ENCODE measurements at places on chromosomes 1 and 21.

DNA sequence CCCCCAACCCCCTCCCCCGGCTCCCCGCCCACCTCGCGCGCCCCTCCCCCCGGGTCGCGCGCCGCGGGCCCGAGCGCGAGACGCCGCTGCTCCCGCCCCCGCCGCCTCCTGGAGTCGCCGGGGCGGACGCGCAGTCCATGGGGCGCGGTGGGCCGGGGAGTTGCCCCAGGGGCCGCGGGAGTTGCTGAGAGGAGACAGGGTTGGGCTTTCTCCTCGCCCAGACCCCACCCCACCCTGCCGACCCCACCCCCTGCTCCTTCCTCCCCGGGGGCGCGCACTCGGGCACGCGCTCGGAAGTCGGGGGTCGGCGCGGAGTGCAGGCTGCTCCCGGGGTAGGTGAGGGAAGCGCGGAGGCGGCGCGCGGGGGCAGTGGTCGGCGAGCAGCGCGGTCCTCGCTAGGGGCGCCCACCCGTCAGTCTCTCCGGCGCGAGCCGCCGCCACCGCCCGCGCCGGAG lies at the start of gene LAMC1:
Gene LAMC1, plus strand, starts transcription at position 275 of the 455 bp plus-strand sequence. CDS start 297 bp downstream, outside the sequence.
- peak; percentile 62 for DNase-seq

GRCh38 chr1:119007339-119007669 lies 19.2 kb upstream of the TBX15 start:
- no peak for DNase-seq

- peak; percentile 50 for DNase-seq
Observed at GRCh38 chr1:108570128-108570527, 10.2 kb downstream of the EEIG2 start.

DNA sequence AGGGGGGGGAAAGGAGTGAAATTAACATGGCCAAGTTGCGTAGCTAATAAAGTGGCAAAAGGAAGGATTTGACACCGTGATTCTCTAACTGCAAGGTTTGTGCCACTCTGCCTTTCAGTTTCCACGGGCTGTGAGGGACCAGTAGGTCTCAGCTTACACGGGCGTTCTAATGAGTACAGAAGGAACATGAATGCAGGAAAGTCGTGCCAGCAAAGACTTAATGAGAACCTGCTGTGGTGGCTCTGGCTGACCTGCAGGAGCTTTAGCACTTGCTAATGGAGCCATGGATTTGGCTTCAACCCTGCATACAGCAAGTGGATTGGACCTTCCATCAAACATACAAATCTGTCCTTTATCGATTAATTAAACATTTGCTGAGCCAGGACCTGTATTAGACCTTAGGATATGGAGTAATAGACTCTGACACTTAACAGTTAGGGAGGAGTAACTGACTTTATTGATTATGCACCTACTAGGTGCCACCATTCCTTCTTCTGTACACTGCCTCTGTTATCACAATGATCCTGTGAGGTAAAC lies 15.1 kb upstream of the PITHD1 start:
- no peak for DNase-seq

DNA sequence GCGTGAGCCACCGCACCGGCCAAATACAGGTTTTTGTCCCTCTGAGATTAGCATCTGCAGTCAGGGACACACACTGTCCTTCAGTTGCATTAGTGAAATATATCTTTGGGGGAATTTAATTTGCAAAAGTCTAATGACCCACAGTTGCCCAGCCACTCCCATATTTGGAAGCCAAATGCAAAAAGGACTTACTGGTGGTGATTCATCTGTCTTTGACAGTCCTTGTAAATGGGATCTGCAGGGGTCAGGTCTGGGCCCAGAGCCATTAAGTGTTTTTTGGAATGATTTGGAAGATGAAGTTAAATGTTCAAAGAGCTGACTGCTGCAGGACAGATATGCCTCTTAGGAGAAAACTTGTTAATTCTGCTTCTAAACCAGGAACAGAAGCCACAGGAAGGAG lies 44.6 kb upstream of the DNASE2B start:
- DNase-seq: no peak

GRCh38 chr1:211677659-211678058 lies 2.2 kb upstream of the NEK2 start:
- no peak for DNase-seq

- DNase-seq: no peak
Observed at GRCh38 chr1:38785285-38786039, 74.1 kb downstream of the RRAGC start.

GRCh38 chr21:46027851-46028493 lies 46.4 kb downstream of the COL6A1 start:
- no peak for DNase-seq

- DNase-seq: no peak
Observed at GRCh38 chr1:79532555-79532954, 526.0 kb upstream of the ADGRL4 start.
